ENCODE measurements at places on chromosomes 5 and 9. TPM values are rescaled to one million over a fixed set of nuclear protein-coding genes. Genes with fewer than 3 reads are reported as not detected.

DNA sequence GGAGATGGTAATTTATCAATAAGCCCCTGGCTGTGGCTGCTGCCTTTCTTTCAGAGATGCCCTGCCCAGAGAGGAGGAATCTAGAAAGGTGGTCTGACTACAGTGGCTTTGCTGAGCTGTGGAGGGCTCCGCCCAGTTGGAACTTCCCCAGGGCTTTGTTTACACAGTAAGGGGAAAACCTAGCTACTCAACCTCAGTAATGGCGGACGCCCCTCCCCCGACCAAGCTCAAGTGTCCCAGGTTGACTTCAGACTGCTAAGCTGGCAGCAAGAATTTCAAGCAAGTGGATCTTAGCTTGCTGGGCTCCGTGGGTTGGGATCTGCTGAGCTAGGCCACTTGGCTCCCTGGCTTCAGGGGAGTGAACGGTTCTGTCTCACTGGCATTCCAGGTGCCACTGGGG is 865.4 kb upstream of the ACO1 start:
- DNase-seq, result no peak

DNA sequence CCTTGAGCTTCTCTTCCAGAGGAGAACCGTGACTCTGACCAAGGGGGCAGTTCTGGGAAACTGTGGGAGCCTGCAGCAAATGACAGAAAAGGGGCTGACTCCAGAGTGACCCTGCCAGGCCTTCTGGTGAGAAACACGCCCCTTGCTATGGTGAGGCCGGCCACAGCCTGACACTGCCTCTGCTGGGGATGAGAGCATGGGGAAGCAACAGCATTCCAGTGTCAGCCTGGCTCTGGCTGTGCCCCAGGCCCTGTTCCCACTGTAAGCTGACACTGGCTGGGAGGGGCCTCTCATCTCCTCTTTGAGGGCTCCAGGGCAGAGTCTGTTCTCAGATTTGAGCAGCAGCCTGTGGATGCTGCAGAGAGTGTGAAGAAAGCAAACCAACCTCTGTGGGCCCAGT is 180.0 kb upstream of the IL12B start:
- no peak for DNase-seq

GRCh38 chr5:152623951-152624350 is 218.9 kb upstream of the NMUR2 start:
- DNase-seq, result no peak

DNA sequence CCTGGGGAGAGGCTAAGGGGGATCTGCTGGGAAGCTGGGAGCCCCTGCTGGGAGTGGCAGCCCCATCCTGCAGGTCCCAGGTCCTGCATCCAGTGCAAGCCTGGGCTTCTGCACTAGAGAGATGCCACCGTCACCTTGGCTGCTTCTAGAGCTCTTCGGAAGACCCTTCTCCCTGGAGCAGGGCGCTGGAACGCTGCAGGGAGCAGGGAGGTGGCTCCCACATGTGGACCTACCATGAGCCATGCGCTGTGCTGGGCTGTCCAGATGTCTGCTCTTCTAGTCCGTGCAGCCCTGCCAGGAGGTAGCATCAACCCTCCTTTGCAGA is 90.9 kb upstream of the PHYKPL start:
- no peak for DNase-seq

DNA sequence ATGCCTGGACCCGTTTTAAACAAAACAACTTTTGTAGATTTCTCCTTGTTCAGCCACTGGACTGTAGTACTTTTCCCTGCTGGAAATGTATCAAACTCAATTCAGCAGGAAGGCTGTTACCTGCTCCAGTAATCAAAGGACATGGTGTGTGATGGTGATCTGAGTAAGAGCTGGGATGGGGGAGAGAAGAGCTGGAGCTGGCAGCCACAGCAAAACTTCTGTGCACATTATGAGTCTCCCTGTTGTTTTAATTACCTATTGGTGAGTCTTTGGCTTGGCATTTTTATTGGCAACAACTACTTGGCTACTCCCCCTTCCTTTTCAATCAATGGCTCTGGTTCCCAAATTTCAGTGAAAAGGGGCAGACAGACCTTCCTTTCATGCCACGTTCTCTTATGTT is 9.7 kb downstream of the NREP start:
- DNase-seq, result no peak

DNA sequence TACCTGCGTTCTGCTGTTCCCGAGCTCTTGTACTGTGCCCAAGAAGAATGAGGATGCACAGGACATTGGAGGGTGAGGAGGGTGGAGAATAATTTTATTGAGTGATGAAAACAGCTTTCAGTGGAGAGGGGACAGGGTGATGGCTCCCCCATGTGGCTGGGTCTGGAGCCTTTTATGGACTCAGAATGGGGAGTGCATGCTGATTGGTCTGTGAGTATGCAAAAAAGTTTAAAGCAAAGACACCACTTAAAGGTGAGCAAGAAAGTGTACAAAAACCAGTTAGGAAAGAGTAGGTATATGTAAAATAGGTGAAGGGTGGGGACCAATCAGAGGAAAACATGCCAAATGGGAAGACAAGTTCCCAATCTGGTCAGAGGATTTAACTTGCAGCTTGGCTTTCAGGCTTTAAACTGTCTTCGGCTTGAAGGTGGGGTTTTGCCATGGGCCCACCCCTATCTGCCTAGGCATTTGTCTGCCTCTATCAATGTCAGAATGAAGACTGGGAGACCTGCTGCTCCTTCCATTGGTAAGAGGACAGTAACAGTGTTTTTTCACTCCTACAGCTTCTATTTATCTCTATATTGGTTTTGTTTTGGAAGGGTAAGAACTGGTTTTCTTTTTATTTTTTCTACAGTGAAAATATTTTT is 118.0 kb upstream of the RAI14 start:
- peak; percentile 29 for DNase-seq

GRCh38 chr5:83472508-83473345 is 1.2 kb downstream of the VCAN start:
- no peak for DNase-seq

- DNase-seq, result peak; percentile 83
Measured at GRCh38 chr5:180976518-180976917, 12.1 kb upstream of the BTNL3 start.

DNA sequence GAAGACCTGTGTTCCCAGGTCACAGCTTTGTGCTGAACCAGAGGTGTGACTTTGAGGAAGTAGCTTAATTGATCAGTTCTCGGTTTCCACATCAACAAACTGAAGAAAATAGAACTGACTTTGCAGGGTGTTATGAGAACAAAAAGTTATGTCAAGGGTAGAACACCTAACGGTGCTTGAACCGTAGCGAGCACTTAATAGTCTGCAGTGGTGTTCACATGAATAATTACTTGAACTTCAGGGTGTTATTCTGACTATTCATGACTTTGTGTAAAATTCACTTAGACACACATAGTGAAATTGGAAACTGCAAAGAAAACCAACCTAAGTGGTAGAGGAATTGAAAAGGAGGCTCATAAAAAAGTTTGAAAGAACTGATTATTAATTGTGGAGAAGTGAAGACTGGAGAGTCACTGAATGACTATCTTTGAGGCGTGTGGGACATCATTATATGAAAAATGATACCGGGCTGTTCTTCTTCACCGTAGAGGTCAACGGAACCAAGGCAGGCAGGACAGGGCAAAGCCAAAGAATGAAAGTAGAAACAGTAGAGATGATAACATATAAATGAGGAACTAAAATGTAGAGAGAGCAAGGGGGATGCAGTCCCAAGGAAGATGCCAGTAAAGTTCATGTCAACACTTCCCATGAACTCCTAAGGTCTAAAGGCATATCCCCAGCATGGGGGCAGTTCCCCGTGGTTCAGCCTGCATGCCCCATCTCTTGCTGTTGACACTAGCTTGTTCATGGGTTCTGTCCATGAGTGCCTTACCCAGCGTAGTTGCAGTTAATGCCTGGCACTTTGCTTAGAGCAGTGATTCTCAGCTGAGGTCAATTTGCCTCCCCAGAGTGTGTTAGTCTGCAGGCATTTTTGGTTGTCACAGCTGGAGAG is 118.7 kb downstream of the ZNF462 start:
- DNase-seq, result no peak

DNA sequence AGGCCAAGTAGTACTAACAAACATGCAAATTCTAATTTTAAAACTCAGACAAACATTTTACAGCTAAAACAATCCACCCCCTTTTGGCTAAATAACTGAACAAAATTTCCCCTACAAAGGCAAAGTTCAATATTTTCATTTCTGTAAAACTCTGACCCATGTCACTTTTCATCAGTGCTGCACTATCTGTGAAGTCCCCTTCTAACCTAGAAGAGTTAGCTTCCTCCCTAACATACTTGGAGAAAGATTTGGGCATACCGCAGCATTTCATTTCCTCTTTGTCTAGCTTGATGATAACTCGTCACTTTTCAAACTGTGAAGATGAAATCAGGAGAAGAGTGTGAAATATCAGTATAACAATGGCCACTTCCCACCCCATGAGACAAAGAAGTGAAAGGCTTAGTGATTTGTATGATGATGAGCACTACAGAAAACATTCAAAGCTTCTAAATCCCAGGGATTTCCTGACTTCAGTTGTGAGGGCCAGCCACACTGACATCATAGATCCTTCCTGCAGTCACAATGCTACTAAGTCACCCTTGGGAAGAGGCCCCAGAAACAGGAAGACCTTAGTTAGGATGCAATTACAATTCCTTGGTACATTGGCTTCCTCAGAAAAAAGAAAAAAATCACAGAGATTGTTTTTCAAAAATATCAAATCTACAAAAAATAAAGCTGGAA is at the start of gene FAM81B:
TSS of gene FAM81B (plus strand) at position 555 of the 681 bp plus-strand sequence. CDS start at position 579, 24 bp downstream.
- no peak for DNase-seq

GRCh38 chr5:116971131-116971530 is 396.5 kb upstream of the SEMA6A start:
- DNase-seq, result no peak

SLC46A2 gene
- total RNA-seq, result not detected

Measured in HT-29 (cell line).